ENCODE measurements at places on chromosomes 16 and 17. TPM values are rescaled to one million over a fixed set of nuclear protein-coding genes. Genes with fewer than 3 reads are reported as not detected.

The KRT40 gene
- total RNA-seq: not detected

The PSMB10 gene
- 95.8 TPM for total RNA-seq

The GCGR gene
- not detected for total RNA-seq

The USP10 gene
- total RNA-seq: 32.7 TPM

The C16orf90 gene
- total RNA-seq: not detected

The ACSM2A gene
- under 0.01 TPM for total RNA-seq

The ITGA2B gene
- 1.0 TPM for total RNA-seq
